GM13977 (cell line): ENCODE measurements at places on chromosomes 16 and 17.

- peak; percentile 3 for DNase-seq
These were observed 18.3 kb downstream of the NT5M start for GRCh38 chr17:17321356-17322025.

GRCh38 chr17:67438667-67439066 lies 61.6 kb downstream of the PITPNC1 start:
- DNase-seq = no peak

GRCh38 chr17:39640591-39641031 lies 3.7 kb downstream of the STARD3 start:
- DNase-seq = no peak

DNA sequence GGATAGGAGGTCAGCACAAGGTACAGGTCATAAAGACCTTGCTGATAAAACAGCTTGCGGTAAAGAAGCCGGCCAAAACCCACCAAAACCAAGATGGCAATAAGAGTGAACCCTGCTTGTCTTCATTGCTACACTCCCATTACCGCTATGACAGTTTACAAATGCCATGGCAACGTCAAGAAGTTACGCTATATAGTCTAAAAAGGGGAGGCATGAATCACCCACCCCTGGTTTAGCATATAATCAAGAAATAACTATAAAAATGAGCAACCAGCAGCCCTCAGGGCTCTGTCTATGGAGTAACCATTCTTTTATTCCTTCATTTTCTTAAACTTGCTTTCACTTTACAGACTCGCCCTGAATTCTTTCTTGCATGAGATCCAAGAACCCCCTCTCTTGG lies 1.0 kb upstream of the HSBP1 start:
- no peak for DNase-seq

GRCh38 chr16:57938936-57939871 lies 31.7 kb downstream of the CNGB1 start:
- no peak for DNase-seq

GRCh38 chr16:21169249-21169981 lies 10.9 kb downstream of the LDAF1 start:
- no peak for DNase-seq

DNA sequence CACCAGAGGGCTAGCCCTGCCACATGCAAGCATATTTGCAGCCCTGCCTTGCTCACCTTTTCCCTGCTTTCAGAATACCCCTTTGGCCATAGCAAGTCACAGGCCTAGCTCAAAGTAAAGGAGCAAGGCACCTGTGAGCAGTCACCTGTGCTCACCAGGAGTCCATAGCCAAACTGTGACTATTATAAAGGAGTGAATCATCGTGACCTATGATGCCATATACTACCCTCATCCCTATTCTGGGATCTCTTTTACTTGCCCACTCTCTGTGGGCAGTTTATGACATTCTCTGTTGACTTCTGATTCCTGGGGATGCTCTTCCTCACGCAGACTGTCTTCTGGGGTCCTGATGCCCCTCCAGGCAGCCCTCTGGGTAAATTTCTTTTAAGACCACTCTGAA lies 200.5 kb upstream of the NLRP1 start:
- DNase-seq = no peak

DNA sequence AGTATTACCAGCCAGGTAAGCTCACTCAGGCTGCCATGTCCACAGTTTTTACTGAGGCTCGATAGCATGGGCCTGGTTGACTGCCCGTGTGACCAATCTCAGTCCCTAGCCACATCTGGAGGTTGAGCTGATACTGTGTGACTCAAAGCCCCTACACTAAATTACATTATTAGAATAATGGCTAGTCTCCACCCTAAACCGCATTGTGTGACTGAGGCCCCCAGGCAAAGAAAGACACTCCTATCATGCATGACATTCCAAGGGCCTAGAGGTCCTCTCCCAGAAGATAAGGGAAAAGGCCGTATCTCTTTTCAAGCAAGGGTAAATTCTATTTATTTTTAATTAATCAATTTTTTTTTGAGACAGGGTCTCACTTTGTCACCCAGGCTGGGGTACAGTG lies 505.3 kb downstream of the HAPSTR1 start:
- no peak for DNase-seq

DNA sequence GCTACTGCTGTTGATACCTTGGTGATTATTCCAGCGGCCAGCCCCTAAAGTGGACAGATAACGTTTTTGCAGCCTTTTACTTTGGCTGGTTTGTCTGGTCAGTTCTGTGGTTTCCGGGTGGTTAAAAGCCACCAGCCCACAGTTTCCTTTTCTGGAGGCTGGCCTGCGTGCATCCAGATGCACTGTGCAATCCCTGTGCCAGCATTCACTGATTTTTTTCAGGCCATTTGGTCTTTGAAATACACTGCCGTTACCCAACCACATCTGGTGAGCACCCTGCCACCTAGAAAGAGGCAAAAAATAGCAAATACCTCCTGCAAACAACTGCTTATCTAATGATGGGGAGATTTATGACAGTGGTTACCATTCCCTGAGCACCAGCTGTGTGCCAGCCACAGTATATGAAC lies 797 bp downstream of the NUDT7 start:
- peak; percentile 12 for DNase-seq

DNA sequence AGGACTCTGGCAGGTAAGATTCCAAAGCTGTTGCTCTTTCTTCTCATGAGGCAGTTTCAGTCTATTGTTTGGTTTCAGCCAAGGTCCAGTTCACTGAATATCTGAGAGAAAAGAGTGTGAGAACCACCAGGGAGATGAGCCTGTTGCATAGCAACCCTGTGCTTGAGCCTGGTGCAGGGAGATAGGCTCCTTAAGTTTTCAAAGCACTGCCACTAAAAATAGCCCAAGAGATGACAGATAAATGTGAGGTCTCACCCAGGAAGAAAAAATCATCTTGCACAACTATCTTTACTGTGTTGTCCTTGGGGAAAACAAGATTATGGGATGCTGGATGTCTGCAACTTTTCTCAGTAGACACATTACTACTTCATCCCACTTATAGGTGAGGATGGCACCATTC lies 26.2 kb upstream of the NUDT7 start:
- no peak for DNase-seq

DNA sequence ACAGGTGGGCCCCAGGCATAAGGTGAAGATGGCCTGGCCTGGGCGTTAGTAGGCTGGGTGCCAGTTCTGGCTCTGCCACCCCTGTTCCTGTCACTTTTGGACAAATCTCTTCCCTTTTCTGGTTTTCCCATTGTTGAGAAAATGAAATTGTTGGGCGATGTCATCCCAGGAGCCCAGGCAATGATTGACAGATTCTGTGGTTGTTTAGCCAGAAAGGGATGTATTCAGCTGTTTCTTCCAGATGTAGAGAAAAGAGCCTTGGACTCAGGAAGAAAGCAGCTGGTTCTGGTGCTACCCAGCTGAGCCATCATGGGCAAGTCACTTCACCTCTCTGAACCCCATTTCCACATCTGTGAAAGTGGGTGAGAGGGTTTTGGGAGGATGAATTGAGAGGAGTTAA lies 60.1 kb upstream of the MRTFB start:
- DNase-seq = no peak

GRCh38 chr17:79655672-79656290 lies 44.9 kb upstream of the RBFOX3 start:
- DNase-seq = no peak

GRCh38 chr16:1082266-1082951 lies 9.9 kb downstream of the SSTR5 start:
- DNase-seq = no peak
